Lung (tissue), 17 donors: ENCODE measurements at places on chromosomes 2 and 18. TPM values are rescaled to one million over a fixed set of nuclear protein-coding genes. Genes with fewer than 3 reads are reported as not detected.
A peak's percentile ranks its signal among the peaks of the same experiment; 100 is the strongest.

DNA sequence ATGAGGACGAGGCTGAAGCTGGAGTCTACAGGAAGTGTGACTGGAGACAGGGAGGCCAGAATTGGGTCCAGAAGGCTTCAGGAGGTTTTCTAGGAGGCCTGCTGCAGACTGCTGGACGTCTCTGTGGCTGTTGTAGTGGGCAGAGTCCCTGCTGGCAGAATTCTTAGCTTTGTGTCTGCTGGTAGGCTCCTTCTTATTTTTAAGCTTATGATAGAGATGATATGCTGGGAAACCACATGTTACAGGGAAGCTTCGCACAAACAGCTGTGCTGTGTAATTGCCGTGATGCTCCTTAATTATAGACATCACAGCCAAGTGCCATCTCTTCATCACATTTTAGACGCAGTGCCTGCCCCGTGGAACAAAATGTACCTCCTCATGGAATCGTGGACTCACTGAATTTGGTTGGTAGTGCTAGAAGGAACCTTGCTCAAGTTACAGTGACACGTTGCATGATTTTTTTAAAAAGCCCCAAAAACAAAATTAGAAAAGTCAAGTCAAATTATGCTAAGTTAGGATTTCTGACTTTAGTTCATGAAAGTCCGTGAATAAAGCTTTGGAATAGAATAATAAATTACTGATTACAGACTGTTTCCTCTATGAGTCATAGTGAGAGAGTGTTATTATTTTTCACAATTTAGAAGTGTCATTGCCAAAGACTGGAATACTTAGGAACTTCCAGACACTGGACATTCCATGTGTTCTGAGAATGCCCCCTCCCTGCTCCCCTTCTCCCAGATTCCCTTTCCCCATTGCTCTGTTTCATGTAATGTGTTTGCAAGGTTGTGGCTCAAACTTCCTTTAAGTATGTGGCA lies 144.1 kb downstream of the FHOD3 start:
- no peak for DNase-seq

GRCh38 chr2:204871231-204871953 lies 326.1 kb downstream of the PARD3B start:
- DNase-seq, result peak; percentile 74

DNA sequence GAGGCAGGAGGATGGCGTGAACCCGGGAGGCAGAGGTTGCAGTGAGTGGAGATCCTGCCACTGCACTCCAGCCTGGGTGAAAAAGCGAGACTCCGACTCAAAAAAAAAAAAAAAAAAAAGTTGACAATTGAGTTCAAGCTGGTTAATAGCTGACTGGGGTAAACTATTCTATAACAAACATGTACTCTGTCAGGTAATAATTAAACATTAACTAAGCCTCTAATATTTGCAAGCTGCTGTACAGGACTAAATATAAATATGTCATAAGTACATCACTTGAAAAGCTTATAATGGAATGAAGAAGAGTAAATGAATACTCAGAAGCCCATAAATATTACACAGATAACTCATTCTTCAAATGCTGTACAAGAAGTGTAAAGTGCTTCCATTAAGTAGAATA lies 190.4 kb upstream of the CRIM1 start:
- DNase-seq, result no peak

DNA sequence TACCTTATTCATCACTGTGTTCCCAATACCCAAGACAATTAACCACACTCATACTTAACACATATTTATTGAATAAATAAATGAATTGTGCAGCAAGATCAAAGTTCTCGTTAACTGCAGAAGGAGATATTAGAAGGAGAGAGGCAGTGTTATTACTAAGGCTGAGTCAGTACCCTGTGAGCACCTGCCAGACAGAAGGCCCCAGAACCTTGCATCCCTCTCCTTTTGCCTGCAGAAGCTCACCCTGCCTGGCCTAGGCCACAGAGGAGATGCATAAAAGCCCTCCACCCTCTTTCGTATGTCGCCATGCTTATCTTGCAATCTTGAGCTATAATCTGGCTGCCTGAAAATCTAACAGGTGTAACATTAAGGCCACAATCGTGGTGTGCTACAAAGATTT lies 20.5 kb upstream of the RNF149 start:
- DNase-seq, result no peak

GRCh38 chr2:233836359-233836758 lies 18.0 kb downstream of the HJURP start:
- DNase-seq, result no peak

DNA sequence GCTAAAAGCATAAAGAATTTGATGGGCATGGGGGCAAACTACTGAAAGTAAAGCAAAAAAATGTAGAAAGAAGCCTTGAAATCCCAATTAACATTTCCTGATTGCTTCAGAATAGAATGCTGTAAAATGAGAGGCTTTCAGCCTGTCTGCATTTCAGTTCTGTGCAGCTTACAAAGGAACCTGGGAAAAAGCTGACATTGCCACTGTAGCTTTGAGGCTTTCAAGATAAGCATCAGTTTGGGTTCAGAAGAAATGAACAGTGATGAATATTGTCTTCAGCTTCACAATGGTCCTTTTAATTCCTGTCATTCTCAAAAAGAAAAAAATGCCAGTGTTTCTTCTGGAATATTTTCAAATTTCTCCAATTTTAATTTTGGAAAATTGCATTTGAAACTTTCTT lies 242.7 kb downstream of the LRRTM1 start:
- DNase-seq, result no peak

- no peak for DNase-seq
These were observed 22.1 kb upstream of the TNS1 start for GRCh38 chr2:218024871-218025270.

PIKFYVE gene
- total RNA-seq, result 46.9 TPM

ASXL3 gene
- total RNA-seq, result 3.6 TPM
